ENCODE measurements at places on chromosomes 3 and 15.

DNA sequence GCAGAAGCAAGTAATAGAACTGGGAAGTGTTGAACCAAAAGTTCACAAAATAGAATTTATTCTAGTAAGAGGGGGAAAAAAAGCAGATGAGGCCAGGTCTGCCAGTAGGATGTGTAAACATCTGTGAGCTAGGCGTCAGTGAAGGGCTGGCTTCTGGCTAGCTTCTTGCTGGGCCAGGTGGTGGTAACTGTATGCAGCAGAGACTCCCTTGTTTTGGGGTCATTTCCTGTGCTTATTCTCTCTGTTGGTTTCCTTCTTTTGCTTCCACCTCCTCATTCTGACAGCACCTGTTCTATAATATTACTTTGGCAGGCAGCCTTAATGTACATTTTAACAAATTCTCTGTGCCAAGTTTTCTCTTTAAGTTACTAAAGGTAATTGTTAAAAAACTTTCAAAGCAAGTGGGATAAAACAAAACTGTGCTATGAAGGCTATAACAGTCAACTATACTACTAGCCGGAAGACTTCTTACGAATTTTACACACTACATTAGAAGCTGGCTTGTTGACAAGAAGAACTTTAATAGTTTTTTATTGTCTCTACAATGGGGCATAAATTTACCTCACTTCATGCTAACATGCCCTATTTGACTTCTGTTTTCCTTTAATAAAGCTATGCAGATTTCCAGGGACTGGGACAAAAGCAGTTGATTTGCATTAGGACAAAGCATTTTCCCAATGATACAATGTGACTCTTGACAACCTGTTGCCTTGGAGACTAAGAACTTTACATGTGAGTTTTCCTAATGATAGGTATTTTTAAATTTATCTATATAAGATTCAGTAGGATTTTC is 318.8 kb upstream of the NAALADL2 start:
- DNase-seq, result no peak

DNA sequence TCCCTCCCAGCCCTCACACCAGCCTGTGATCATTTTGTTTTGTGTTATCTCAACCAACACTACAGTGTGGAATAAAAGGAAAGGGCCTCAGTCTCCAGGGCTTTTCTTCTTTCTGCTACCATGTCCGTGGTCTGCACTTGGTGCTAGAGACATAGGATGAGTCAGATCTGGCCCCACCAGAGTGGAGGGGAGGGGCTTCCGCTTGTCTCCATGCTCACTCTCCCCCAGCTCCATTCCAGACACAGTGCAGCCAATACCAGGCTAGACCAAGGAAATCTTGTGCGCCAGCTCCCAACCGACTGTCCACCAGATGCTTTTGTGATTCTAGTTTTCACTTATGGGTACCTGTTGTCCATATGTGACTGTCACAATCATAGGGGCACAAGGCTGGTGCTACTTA is 51.9 kb upstream of the TMEM115 start:
- DNase-seq, result no peak

- DNase-seq, result no peak
Measured at GRCh38 chr3:71461114-71461513, 122.4 kb downstream of the FOXP1 start.

DNA sequence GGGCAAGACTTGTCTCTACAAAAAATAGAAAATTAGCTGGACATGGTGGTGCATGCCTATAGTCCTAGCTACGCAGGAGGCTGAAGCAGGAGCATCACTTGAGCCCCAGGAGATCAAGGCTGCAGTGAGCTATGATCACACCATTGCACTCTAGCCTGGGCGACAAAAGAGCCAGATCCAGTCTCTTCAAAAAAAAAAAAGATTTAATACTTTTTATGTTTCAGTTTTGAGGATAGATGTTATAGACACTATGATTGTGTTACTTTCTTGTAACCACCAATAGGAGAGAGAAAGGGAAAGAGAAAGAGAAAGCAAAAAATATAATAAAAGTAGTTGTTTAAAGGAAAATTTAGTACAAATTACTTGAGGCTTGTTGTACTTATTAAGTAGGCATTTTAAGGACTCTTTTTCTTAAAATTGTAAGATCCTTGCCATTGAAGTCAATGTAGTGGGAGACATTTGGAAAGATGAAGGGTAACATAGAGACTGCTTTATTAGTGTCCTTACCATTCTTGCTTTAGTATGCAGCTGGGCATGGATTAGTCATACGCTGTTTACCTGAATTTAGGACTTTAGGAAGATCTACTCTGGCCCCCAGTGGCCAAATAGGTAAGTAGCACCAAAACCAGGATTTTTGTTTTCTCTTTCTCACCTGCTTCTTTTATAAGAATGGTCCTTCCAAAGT is 35.1 kb upstream of the ZDHHC23 start:
- peak; percentile 9 for DNase-seq

DNA sequence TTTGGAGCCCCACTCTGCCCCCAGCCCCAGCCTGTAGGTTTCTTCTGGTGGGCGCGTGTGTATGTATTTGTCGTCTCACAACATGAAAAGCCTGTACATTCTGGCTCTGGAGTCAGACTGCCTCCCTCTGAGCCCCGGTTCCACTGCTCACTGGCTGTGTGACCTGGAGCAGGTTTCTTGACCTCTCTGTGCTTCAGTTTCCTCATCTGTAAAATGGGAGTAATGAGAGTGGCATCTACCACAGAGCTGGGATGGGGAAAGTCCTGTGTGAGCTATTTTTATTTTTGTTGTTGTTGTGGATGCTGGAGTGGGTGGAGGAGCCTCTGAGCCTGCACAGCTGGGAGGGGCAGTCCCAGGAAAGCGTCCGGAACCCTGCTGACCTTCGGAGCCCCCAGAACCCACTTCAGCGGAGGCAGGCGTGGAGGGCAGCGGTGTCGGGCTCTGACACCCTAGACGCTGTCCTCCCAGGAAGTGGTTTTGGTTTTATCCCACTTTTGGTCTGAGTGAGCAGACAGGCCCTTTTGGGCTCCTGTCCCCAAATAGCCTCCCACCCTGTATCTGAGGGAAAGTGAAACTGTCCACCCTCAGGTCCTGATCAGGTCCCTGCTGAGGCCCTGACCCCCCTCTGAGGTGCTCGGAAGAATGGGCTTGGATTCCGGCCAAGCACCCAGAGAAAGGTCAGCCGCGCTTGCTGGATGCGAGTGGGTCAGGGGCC is 103.5 kb downstream of the CHSY1 start:
- no peak for DNase-seq

GRCh38 chr3:194618858-194619608 is 14.2 kb downstream of the TMEM44 start:
- no peak for DNase-seq

GRCh38 chr15:64624242-64624641 is 151.1 kb downstream of the RBPMS2 start:
- no peak for DNase-seq

Measured in effector CD4-positive, alpha-beta T cell (primary cell).